Stimulated activated CD4-positive, alpha-beta T cell treated with anti-CD3 and anti-CD28 coated beads, Interleukin-1b, Interleukin-23, amount 100 ng/mL, for 1 hour (primary cell): ENCODE measurements at places on chromosomes 4 and X.
A peak's percentile ranks its signal among the peaks of the same experiment; 100 is the strongest.

GRCh38 chr4:87848622-87849351 lies 16.0 kb downstream of the MEPE start:
- DNase-seq = no peak

DNA sequence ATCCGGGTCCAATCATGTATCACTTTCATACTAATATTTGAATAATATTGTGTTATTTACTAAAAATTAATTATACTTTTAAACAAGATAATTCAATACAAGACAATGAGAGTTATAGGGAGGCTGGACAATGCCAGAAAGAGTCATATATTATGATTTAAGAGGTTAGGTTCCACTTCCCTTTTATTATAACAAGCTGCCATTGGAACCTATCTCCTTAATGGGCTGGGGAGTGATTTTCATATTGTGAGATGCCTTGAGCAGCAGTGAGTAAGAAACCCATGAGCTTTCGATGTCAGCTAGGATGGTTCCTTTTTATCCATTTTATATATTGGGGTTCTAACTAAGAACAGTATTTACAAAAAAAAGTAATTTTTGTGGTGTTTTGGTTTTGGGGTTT lies 91.8 kb downstream of the MAB21L2 start:
- DNase-seq = no peak

DNA sequence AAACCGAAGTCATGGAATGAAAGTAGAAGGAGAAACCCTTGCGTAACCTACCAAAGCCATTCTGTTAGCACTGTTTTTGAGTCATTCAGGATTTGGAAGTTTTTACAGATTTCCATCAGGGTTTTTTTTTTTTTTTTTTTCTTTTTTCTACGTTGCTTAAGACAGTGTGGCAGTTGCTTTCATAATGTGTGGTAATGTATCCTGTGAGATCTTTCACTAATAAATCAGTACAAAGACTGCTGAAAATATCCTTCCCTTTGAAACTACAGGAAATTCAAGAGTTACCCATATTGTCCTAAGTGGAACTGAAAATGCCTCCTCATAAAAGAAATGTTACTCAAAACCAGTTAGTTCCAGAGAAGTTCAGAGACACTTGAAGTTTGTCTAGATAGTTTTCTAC lies 137.8 kb downstream of the RAPGEF2 start:
- no peak for DNase-seq

DNA sequence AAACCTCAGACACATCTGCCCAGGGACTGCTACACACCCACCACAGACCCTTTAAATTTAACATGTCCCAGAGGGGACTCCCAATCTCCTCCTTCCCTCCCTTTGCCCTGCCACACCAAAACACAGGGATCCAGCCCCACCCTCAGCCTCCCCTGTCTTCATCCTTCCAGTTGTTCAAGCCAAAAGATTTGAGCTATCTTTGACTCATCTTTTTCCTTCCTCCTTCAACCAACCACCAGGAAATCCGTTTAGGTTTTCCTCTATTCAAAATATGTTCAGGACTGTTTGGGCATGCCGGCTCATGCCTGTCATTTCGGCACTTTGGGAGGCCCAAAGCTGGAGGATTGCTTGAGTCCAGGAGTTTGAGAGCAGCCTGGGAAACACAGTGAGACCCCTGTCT lies 6.9 kb upstream of the STK32B start:
- no peak for DNase-seq

GRCh38 chr4:73730867-73731266 lies 9.5 kb upstream of the CXCL8 start:
- no peak for DNase-seq

GRCh38 chr4:40211224-40212185 lies 14.7 kb downstream of the RHOH start:
- DNase-seq = no peak

GRCh38 chrX:19855700-19856381 lies 31.6 kb downstream of the SH3KBP1 start:
- no peak for DNase-seq

DNA sequence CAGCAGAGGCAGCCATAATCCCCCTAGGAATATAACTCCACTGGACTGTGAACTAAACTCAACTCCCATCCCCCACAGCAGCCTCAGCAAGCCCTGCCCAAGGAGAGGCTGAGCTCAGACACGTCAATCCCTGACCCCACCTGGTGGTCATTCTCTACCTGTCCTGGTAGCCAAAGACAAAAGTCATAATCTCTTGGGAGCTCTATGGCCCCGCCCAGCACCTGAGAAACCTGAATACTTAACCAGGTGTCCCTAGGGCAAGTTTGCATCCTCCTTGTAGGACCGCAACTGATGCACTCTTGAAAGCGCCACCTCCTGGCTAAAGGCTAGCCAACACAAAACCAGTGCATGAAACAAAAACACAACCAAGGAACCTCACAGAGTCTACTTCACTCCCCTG lies 18.4 kb downstream of the CT47B1 start:
- DNase-seq = no peak

- no peak for DNase-seq
Observed at GRCh38 chr4:71212216-71212615, 126.6 kb upstream of the SLC4A4 start.

DNA sequence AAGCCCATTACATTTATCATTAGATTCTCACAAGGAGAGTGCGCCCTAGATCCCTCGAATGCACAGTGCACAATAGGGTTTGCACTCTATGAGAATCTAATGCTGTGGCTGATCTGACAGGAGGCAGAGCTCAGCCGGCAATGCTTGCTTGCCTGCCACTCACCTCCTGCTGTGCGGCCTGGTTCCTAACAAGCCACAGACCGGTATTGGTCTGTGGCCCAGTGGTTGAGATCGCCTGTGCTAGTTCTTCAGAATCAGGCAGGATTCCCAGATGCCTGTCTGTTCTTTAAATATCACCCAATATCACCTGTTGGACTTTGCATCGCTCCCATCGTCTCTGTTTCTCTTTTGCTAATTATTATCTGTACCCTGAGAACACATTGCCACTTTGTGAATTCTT lies 14.0 kb downstream of the DSPP start:
- no peak for DNase-seq

DNA sequence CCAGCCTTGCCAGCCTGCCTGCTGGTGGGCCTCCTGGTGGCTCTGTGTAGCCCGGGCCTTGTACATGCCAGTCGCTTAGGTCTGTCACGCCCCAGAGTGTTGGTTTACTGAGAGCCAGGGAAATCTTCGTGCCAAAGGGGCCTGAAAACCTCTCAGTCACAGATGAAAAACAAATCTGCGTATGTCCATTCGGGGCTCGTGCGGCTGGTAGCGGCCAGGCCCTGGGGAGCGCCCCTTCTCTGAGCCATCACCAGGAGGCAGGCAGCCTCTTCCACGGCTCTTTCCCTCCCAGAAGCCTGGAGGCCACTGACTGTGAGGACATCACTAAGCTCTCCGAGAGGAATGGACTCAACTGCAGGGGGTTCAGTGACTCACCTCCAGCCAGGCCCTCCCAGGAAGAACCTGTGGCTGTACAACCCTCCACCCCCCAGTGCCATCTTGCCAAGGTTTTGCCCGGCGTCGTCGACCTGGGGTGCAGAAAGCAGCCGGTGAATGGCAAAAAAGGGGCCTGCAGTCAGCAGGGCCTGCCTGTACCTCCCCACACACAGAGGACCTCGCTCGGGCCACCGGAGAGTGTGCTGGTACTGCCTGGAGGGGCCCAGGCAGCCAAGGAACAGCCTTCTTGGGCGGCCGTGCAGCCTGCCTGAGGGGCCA lies 162.2 kb downstream of the BCOR start:
- DNase-seq = no peak

DNA sequence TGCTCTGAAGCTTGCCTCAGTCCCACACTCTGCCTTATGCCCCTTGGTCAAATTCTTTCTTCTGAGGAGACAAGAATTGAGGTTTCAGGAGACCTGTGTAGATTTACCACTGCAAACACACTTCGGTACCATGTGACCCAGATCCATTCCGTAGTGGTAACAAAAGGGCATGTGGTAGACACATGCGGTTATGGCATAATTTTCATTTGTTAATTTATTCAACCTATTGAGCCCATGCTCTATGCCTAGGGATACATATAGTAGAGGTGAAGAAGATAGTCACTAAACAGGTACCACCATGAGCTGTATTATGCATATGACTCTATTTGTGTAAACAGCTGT lies 190.9 kb downstream of the NDST4 start:
- DNase-seq = no peak

GRCh38 chrX:46637938-46638337 lies 64.4 kb downstream of the CHST7 start:
- no peak for DNase-seq

- DNase-seq = no peak
Observed at GRCh38 chr4:74006009-74006476, 7.6 kb upstream of the CXCL5 start.

DNA sequence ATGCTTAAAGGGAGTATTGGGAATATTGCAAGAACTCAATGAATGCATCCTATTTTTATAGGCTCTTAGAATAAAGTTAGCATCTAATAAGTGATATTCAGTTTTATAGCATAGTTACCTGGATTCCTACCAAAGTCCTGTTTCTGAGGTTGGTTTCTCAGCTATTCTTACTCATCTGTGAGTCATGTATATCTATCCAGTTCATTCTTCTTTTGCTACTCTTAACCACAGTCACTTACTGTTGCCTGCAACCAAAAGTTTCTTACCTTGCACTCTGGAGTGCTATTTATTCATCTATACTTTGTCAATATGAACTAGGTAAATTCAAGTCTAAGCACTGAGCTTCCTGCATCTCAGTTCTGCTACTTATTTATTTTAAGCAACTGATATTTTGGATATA lies 322.5 kb downstream of the HS3ST1 start:
- no peak for DNase-seq

DNA sequence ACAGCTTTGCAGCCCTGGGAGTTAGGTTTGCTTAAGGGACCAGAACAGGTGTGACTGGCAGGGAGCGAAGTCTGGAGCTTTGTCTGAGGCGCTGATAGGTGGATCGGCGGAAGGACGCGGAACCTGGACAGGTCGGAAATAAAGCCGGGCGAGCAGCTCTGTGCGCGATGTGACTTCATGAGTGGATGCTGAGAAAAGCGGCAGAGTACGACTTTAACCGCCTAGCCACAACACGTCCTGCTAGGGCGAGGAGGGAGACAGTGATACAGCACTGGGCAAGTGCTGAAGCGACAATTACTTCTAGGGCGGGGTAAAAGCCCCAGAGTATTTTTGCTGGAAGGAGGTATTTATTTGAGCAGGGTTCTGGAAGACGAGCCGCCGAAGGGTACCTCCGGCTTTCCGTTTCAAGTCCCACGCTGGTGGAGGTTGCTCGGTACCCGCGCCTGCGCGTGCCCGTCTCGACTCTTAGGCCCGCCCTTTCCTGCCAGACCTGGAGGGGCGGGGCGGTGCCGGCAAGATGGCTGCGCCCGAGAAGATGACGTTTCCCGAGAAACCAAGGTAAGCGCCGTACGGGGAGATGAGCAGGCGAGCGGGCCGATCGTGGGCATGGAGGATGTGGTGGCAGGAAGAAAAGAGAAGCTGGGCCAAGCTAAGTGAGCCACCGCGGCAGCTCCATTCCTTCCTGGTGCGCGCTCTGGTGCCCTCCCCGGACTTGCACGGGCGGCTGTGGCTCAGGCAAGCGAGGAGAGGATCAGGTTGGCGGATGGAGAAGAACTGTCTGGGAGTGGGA lies at the start of gene ZRSR2:
ZRSR2 (plus strand) TSS at position 506 of the 790 bp plus-strand sequence; CDS start at position 518, 12 bp downstream.
- DNase-seq = peak; percentile 70

GRCh38 chrX:6372981-6373380 lies 144.3 kb upstream of the NLGN4X start:
- no peak for DNase-seq

- no peak for DNase-seq
Observed at GRCh38 chrX:130330706-130331105, 9.0 kb upstream of the SLC25A14 start.

DNA sequence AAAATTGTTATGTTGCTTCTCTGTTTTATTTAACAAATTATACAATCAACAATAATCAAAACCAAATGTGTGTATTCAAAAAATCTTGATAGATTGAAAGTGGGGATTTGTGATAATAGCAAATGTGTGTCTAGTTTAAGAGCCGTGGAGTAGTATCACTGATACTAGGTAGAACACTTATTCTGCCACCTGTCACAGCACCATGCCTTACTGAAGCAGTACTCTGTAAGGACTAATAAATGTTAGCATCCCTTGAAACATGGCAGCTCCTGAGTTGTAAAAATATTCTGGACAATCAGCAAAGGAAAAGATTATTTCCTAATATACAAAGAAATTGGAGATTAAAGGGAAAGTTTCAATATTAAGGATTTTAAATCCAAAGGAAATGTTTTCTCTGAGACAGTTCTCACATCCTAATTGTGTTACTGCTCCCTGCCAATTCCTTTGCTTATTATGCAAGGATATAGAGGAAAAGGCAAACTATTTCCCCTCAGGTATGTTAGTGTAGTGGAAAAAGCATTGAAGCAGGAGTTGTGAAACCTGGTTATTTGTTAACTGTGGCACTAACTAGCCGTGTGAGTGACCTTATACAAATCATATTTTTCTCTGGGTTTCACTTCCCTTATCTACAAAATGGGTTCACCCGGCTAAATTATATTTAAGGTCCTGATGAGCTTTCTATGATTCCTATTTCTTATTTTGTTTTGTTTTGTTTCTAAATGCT lies 303.1 kb downstream of the ARHGAP24 start:
- DNase-seq = no peak

- DNase-seq = no peak
Observed at GRCh38 chr4:157655096-157655809, 434.7 kb downstream of the GRIA2 start.

DNA sequence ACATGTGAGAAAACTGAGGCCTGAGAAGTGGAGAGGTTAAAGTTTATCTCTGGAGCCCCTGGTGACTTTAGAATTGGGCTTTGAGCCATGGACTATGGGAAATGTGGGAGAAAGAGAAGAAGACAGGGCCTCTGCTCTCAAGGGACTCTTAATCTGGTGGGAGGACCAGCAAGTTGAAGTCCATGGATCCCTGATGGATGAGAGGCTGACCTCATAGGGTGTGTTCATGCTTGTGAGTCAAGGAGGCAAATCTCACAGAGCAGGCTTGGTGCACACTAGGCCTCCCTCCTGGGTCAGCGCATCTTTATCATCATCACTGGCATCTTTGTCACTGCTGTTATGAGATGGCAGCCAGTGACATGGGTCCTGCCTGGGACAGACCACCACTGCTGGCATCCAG lies 211.9 kb downstream of the AFAP1 start:
- no peak for DNase-seq

DNA sequence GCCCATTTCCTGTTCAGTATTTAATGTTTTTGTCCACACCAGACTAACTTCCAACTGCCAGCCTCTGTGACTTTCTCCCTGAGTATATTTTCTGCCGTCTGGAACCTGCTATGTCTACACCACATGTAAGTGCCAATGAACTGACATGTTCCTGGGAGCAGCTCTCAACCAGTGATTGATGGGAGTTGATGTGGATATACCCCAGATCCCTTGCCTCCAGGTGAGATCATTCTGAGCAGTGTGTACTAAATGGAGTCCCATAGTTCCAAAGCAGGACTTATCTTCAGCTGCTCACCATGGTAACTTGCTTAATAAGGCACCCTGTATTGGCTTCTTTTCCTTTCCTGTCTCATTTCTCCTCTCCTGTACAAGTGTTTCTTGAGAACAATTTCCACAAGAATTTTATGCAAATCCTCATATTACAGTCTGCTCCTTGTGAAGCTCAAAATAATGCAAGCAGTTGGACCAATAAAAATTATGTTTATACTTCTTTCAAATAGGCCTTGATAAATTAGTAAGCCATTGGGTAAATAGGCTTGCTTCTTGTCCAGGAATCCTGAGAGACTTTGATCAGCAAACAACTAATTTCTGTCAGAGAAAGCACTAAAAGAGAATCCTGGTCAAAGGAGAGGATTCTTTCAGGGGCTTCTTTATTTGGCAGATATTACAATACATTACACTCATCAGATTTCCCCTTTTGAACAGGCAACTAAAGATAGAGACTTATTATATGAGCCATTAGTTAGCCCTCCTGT lies 911.7 kb upstream of the NDST4 start:
- DNase-seq = no peak

- DNase-seq = no peak
Observed at GRCh38 chr4:7988437-7988836, 48.8 kb upstream of the AFAP1 start.
